BE2C (cell line): ENCODE measurements at places on chromosomes 2 and 18.

- peak; percentile 21 for DNase-seq
These were observed 94.0 kb downstream of the PLA2R1 start for GRCh38 chr2:159968279-159968900.

DNA sequence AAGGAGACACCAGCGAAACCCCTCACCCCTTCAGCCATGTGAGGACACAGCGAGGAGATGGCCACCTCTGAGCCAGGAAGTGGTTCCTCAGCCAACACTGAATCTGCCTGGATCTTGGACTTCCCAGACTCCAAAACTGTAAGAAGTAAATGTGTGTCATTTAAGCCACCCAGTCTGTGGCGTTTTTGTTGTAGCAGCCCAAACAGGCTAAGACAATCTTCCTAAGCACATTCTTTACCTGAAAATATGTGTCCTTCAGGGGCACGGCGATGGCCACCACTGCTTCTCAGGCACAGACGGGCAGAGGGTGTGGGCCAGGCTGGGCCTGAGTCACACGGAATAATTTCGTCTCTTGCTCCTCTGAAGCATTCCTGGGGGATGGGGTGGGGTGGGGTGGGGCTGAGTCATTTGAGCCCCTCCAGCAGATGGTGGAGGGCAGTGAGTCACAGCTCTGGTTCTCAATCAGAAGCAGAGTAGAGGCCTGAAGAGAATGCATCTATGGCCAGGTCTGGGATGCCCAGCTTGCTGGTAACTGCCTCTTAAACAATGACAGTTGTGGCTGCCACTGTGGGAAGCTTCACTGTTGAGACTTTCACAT lies 142.4 kb downstream of the CAPN13 start:
- DNase-seq, result no peak

DNA sequence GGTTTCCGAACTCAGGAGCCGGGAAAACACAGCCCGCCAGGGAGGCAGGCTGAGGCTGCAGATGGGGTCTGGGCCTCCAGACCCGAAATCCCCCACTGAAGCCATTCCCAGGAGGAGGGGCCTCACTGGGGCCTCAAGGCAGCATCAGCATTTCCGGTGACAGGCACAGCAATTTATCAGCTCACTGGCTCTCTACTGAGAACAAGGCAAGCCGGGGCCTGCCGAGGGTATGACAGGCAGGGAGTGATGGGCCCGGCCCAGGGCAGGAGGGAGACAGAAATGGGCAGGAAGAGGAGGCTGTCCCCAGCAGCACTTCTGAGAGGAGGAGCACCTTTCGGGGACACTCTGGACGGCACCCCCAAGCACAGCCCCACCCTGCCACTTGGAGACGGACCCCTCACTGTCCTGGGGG lies 12.5 kb downstream of the SDC1 start:
- DNase-seq, result no peak

DNA sequence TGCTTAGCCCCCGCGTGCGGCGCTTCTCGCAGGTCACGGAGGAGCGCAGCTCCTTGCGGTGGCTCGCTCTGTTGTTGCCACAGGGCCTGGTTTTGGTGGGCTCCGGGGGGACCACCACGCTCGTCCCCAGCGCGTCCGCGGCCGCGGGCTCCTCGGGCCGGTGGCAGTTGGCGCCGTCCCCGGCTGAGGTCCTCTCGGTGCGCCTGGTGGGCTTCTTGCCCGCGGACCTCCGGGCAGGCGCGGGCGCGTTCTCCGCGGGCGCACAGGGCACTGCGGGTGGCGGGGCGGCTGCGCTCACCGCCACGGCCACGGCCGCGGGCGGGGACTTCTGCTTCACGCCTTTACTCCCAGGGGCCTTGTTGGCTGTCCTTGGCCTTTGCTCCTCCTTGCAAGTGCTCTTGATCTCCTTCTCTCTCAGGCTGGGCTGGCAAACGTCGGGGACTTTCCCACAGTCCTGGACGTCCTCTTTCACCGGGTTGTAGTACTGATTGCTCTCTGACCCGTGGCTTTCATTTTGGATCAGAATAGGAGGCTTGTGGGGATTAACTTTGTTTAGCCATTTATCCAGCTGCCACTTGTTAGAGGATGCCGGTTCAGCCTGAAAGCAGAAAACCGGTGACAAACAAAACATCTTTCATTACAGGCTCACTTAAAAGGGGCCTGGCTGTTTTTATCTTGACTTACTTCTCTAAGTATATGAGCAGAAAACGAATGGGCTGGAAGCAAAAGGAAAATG lies 104.0 kb upstream of the REV1 start:
- no peak for DNase-seq

- no peak for DNase-seq
These were observed 161.1 kb downstream of the FAM210A start for GRCh38 chr18:13565228-13565627.

DNA sequence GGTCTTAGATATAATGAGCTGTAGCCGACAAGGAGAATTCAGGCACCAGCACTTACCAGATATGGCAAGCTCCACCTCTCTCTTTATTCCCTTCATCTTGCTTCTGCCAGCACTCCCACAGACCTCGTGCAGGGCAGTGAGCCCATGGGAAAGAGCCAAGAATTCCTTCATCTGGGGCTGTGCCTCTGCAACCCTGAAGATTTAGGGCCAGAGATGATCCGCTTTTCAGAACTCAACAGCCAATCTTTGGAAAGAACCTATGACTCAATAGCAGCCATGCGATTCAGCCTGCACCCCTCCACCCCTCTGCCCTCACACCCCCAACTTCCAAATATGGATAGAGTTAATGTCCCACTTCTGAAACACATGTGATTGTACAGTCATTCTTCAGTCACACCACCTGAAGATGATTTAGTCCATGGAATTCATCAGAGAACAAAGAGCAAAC lies 533.7 kb upstream of the TNP1 start:
- DNase-seq, result no peak

GRCh38 chr2:186848873-186849578 lies at the start of gene ZSWIM2:
Gene ZSWIM2, minus strand, starts transcription at chr2:186849170. Its CDS starts 40 bp downstream, at chr2:186849130.
- peak; percentile 83 for DNase-seq

- no peak for DNase-seq
These were observed 468.2 kb downstream of the EPHA4 start for GRCh38 chr2:221103930-221104329.

- DNase-seq, result no peak
These were observed 295.4 kb downstream of the MYCN start for GRCh38 chr2:16235747-16236146.

- no peak for DNase-seq
These were observed 117.5 kb downstream of the TMEM163 start for GRCh38 chr2:134601264-134601663.

DNA sequence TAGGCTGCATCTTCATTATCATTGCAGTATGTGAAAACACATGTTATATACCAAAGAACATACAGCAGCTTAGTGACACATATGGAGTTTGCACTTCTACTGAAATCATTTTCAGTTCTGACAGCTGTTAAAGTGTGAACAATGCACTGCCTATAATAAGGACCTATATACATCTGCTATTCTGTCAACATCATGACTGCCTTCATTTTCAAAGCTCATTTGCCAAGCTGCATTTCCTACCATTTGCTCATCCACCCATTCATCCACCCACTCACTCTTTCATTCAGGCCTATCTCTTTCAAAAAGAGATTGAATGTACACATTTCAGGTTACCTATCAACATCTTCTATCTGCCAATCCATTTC lies 81.7 kb upstream of the STK17B start:
- DNase-seq, result no peak

DNA sequence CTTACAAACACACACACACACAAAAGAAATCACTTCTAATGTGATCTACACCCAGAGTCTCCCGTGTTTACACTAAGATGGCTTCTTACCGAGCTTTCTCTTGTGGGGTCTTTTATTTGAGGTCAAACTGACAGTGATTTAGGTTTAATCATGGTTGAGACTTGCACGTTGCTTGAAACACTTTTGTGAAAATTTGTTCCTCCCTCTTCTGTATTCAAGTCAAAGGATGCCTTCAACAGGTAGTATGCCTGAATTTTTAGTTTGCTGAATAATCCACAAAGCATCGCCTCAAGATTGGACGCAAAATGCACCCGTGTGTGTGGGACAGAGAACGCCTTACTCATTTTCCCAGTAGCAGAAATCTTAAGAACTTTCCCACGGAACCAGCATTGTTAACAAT lies 4.0 kb upstream of the ZNF516 start:
- no peak for DNase-seq

DNA sequence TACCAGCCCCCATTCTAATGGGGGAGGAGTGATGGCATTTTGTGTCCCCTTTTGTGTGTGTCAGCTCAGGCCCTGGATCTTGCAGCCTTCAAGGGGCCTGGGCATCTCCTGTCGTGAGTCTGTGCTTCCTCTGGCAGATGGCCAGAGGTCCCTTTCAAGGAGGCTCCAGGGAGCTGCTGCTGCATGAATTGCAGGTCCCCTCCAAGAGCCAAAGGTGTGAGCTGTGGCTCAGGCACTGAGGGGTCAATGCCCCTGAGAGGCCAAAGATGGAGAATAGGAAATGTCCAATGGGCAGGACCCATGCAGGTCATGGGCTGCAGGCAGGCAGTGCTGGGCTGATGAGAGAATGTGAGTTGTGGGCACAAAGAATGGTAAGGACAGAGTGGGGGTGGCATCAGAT lies 10.4 kb downstream of the MAB21L4 start:
- DNase-seq, result no peak

DNA sequence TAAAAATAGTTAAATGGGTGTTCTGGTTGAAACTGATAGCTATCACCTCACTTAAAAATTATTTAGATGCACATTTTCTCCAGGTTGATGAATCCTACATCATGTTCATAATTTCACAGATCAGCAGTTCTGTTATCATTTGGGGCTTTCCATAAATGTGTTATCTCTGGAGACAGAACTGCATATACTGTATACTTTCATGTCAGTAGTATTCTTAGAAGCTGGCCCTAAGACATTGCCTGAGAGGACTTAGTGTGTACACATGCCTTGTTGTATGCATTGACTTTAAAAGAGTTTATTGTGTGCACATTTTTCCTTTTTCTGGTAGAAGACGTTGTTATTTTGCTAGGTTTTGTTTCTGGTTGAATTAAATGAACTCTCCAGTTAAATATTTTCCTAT lies 41.0 kb downstream of the PIK3C3 start:
- DNase-seq, result no peak

DNA sequence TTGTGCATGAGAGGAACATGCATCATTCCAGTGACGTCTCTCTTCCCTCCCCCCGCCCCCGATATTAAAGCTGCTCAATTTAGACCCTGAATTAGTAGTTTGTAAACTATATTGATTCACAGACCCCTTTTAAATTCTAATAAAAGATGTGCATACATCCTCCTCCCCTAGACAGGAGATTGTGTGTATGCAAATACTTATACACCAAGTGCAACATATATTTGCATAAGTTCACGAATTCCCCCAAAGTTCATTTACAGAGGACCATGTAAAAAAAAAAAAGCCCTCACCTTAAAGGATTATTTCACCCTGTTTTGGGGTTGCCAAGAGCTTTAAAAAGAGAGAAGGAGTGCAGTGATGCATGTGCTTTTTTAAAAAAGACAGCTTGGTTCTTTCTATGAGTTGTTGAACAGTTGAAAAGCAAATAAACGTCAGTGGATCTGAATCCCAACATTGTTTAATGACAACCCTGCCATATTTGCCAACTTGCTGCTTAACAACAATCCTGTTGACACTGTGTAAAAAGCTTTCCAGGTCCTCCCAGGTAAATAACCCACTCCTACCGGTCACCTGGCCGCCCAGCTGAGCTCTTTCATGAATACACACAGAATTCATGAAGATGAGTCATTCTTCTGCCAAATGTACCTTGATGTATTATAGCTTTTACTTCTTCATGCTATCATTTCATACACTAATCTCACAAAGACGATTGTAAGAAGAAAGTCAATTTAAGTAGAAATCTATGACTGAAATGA lies 211.5 kb downstream of the IKZF2 start:
- DNase-seq, result no peak
